Stimulated activated CD8-positive, alpha-beta memory T cell treated with anti-CD3 and anti-CD28 coated beads, Interleukin-7, amount 100 ng/mL, for 1 hour (primary cell): ENCODE measurements at places on chromosomes 4 and X.

DNA sequence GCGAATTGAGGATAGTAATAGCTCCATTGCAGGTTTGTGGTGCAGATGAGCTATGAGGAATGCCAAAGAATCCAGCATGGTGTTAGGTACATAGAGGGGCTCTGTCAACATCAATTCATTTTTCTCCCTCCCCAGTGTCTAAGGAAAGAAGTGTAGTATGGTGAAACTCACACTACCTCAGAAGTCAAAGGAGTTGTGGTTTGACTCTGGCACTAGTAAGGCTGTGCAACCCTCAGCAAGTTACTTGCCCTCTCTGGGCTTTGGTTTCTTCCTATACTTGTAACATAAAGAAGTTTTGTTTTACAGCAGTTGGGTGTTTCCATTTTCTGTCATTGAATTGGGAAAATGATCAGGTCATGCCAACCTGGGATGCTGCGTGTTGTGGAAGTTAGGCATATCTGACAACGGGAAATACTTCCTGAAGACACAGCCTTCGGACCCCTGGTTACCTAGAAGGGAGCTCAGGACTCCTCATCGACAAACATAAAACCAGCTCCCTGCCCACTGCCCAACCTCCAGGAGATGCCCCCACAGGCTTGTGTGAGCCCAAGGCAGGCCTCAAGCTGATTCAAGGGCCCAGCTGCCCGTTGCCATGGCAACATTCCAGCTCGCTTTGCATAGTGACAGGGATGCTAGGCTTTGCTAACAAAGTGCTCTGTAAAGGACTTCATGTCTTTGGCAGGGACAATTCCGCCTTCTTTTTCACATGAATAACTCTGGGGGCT is 71.4 kb downstream of the RTL5 start:
- no peak for DNase-seq

DNA sequence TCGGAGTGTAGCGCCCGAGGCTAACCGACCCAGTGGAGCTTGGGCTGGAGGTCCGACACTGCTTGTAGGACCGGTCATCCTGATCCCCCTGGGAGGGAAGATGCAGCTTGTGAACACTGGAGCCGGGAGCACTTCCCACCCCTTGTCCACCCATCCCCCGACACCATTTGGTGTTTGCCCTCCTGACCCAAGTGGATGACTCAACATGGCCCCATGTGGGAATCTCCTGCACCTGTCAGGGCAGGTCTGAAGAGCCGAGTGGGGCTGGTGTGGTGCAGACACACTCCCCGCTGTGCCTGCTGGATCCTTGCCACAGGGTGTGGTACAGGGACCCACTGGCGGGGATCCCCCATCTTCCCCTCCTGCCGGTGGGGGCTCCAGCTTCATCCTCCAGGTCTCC is 90.0 kb upstream of the AFAP1 start:
- no peak for DNase-seq

DNA sequence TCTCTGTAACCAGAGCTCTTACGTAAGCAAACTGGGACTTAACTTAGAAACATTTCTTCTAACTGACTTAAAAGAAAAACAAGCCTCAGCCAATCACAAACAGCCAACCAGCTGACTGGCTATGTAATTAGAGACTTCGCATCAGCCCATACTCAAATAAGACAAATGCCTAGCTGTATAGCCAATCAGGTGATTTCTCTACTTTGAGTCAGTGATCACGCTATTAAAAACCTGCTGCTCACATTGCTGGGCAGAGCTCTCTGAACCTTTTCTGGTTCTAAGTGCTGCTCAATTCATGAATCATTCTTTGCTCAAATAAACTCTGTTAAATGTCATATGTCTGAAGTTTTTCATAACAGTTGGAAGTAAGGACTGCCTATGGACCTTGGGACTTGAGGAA is 9.9 kb upstream of the SMIM10L2A start:
- no peak for DNase-seq

- DNase-seq, result no peak
Observed at GRCh38 chr4:10737337-10737736, 52.8 kb upstream of the CLNK start.
